ENCODE measurements at places on chromosomes 5 and 9.

GRCh38 chr9:136316896-136317676, 10.3 kb upstream of the GPSM1 start:
- DNase-seq: no peak

DNA sequence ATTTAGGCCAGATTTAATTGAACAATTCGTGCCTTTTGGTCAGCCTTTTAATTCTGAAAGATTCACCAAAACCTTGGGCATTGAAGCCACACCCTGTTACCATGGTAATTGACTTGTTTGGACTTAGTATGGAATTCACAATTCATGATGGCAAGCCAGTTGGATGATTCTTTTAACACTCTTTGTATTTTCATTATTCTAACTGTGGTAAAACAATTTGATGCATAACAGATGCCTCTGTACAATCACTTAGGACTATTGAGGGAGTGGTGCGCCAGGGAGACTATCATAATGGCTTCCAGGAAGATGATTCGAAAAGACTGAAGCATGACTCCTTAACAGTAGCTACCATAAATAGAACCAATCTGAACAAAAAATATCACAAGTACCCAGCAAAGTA, 381.1 kb upstream of the ADAMTS16 start:
- no peak for DNase-seq

DNA sequence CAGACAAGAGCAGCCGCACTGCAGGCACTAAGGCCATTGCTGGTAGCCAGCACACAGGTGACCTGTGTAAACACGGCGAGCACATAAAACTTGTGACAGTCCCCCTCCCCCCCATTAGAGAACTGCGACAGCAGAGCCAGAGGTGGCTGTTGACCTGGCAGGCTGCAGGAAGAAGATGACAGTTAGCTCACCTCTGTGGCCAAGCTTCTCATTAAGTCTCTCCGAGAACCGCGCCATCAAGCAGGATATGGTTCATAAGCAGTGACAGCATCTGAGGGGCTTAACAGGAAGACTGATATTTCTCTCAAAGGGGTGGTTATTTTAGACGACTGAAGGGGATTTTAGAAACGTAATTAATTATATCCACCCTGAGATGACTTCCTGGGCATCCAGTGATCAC, 5.2 kb downstream of the SURF4 start:
- DNase-seq: no peak

GRCh38 chr5:92519811-92520632, 1061.0 kb downstream of the NR2F1-AS1 start:
- DNase-seq: no peak

DNA sequence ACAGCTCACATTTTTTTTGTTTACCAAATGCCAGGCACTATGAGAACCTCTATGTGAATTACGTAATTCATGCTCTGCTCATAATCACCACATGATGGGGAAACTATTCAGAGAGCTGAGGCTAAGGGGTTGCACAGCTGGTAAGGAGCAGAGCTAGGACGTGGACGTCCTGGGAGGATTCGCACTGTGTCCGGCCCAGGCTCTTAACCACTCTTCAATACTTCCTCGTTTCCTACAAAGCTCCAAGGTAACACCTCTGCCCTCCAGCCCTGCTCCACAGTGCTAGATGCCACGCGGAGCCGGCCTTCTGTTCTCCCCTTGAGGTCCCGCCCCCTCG, 8.7 kb downstream of the PHF19 start:
- no peak for DNase-seq

DNA sequence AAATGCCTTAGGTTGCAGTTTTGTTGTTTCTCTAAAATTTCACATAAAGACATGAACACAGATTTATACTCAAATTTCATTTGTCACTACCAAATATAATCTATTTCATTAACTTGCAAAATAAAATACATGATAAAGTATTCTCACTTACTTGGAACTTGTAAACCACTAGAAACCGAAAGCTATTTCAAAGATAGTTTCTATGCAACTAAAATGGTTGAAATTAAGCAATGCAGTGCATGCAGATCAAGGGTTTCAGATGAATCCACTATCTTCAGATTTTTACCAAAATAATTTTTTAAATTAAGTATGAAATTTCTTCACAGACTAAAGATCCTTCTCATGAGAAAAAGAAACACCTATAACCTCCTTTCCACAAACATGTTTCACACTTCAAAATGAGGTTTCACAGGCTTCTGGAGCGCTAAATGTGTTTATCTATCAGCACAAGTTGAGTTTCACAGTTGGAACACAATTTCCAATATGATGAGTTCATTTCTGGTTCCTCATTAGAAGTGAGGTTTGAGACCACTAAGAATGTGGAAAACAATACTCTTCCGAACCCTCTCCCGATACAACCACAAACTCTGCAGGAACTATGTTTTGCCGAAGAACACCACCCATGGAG, 63.9 kb downstream of the EPB41L4A start:
- no peak for DNase-seq

- no peak for DNase-seq
Observed at GRCh38 chr5:160480652-160481051, 59.0 kb downstream of the PTTG1 start.

GRCh38 chr5:159313197-159313596, 17.1 kb downstream of the IL12B start:
- no peak for DNase-seq

GRCh38 chr5:94113-94892, 2.3 kb downstream of the PLEKHG4B start:
- DNase-seq: no peak

DNA sequence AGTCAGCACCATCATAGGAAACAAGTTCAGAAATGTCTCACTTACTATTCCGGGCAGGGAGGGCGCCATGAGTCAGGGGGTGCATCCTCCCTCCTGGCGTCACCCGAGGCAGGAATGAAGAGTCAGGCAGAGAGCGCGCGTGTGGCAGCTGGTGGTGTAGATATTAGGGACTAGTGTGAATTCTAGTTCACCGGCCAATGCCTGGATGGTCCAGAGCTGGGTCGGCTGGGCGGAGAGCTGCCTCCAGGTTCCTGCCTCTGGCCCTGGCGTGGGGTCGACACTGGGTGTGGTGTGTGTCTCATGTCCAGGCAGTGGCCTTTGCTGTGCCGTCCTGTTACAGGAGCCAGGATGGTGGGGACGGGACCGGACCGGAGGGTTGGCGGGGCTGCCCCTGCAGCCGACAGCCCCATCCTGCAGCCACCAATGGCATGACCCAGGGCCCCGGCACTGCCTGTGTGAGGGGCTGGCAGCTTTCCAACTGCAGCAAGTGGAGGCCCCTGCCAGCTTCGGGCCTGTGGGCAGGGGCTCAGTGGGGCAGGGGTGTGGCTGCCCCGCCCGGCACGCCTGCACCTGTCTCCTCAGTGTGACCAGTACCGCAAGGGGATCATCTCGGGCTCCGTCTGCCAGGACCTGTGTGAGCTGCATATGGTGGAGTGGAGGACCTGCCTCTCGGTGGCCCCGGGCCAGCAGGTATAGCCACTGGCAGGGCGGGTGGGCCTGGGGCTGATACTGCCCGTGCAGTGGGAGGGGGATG, 9.1 kb downstream of the DIPK1B start:
- DNase-seq: no peak

DNA sequence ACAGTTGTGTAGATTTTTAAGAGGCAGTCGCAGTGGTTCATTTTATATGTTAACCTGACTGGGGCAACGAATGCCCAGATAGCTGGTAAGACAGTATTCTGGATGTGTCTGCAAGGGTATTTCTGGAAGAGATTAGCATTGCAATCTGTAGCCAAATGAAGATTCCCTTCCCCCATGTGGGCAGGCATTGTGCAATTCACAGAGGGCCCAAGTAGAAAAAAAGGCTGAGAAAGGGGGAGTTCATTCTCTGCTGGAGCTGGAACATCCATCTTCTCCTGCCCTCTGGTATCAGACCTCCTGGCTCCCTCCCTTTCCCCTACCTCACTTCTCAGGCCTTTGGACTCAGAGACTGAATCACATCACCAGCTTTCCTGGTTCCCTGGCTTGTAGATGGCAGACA, 70.6 kb downstream of the TENT4A start:
- no peak for DNase-seq

GRCh38 chr9:5951686-5952211, 61.1 kb downstream of the MLANA start:
- DNase-seq: no peak

DNA sequence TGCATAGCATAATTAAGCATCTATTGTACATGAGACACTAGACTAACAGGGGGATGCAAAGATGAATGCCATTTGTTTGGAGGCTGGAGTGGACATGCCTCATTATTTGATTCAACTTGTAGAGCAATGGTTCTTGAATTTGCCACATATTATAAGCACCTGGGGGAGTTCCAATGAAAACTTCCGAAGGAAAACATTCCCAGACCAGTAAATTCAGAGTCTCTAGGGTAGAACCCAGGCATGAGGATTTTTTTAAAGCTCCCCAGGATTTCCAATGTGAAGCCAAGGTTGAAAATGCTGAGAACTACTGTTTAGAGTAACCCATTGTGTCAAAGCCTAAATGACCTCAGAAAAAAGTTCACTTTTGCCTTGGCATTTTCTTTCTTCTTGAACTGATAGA, 93.9 kb upstream of the ITGA1 start:
- no peak for DNase-seq

DNA sequence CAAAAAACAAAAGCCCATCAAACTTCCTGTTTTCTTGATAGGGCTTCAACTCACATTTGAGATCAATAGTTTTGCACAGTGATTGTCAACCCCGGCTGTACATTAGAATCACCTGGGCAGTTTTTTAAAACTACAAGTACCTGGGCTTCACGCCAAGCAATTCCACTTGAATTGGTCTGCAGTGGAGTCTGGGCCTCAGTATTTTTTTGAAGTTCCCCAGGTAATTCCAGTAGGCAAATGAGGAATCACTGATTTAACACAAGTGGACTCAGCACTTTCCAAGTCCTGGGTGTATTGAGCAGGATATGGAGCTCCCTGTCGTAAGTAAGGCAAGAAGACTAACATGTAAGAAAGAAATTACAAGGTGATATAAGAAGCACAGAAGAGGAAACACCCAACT, 14.8 kb upstream of the SMIM15 start:
- no peak for DNase-seq

GRCh38 chr5:131392466-131393095, 128.7 kb downstream of the CDC42SE2 start:
- no peak for DNase-seq

- DNase-seq: no peak
Observed at GRCh38 chr5:151674626-151675610, 11.8 kb downstream of the SPARC start.

DNA sequence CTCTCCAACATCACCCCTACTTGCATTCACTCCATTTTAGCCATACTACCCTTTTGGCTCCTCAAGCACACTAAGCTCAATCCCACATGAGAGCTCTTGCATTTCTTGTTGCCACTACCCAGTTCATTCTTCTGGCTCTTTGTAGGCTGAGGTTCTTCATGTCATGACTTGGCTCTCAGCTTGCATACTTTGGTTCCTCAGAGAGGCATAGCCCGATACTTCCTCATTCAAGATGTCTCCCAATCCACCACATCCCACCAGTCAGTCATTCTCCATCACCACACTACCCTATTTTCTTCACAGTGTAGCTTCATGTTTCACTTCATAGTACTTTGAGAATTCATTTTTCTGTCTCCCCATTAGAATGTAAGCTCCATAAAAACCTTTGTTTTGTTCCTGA, 116.7 kb downstream of the NR6A1 start:
- DNase-seq: no peak

GRCh38 chr5:74636552-74636951, 4.0 kb downstream of the ENC1 start:
- no peak for DNase-seq

DNA sequence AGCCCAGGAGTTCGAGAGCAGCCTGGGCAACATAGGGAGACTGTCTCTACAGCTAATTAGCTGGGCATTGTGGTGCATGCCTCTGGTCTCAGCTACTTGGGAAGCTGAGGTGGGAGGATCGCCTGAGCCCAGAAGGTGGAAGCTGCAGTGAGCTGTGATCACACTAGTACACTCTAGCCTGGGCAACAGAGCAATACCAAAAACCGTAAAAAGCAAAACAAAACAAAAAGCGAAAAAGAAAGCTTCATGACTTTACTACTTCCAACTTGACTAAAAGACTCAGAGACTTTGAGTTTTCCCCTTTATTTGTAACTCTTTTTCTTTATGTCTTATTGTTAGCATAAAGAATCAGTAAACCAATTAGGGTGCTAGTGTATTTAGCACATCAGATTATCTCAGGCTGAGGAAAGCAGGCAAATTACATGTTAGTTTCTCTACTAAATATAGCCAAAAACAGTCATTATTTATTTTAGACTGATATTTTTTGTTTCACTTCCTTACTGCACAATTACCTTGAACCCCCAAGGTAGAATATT, 5.4 kb downstream of the RAD17 start:
- DNase-seq: no peak

- no peak for DNase-seq
Observed at GRCh38 chr9:108786901-108787689, 68.7 kb downstream of the ACTL7B start.

DNA sequence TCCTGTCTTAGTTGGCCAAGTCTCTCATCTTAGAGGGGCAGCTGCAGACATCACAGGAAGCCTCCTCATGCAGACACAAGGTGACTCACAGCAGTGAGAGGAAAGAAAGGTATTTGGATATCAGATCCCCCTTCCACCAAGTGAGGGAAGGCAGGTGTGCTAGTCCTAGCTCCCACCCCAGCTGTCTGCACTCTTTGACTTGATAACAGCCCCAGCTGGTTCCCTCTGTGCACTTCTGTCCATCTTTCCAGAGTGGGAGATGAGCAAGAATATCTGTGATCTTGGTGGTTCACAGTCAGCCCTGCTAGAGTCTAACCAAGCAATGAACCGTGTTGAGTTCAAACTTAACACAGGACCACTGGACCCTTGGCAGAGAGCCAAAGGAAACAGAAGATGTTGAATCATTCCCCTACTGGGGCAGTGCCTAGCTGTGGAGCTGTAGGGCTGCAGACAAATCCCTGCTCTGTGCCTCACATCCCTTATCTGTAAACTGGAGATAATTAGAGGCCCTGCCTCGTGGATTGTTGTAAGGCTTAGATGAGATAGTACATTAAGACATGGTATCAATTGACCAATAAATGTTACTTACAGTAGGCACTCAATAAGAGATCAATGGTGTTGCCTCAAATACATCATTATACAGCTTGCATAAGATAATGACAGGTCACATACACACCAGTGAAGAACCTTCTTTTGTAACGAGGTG, 39.1 kb downstream of the SH3RF2 start:
- DNase-seq: no peak

GRCh38 chr9:133977421-133978201, 14.5 kb downstream of the VAV2 start:
- DNase-seq: no peak

DNA sequence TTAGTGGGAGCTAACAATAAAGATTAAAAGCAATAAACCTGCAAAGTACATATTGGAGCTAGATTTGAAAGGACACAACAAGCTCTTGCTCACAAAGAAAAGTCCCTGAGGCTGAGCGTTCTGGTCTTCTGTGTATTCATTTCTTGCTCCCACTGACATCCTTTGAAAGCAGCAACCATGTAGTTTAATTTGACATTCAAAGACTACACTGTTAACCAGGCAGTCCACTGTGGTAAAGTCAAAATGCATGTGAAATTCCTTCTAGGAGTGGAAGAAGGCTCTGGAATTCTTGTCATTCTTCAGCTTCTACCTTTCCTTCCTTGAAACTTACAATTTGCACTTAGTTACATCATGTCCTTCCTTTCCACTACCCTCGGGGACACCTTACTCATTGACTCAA, 480.7 kb downstream of the CSNK1G3 start:
- DNase-seq: no peak

GRCh38 chr9:131169563-131170240, 44.3 kb downstream of the NUP214 start:
- no peak for DNase-seq

- no peak for DNase-seq
Observed at GRCh38 chr5:131289738-131290137, 25.9 kb downstream of the CDC42SE2 start.

All from esophagus squamous epithelium (tissue), 5 donors.